ENCODE measurements at places on chromosomes 4 and X.

GRCh38 chr4:21872101-21872500, 76.5 kb downstream of the KCNIP4 start:
- no peak for DNase-seq
- no peaks in the 10 kb centered on the region for H3K36me3 ChIP-seq
- no peaks in the 10 kb centered on the region for H3K4me1 ChIP-seq
- no peak overlapping the region for H3K27ac ChIP-seq
- H3K27me3 ChIP-seq, result no peaks in the 10 kb centered on the region
- no peak overlapping the region for H3K4me3 ChIP-seq

GRCh38 chr4:18366136-18366535, 344.6 kb upstream of the LCORL start:
- no peaks in the 10 kb centered on the region for H3K36me3 ChIP-seq
- H3K27ac ChIP-seq, result no peak overlapping the region
- no peak for DNase-seq
- H3K4me1 ChIP-seq, result no peaks in the 10 kb centered on the region

- no peaks in the 10 kb centered on the region for H3K27me3 ChIP-seq
- no peak overlapping the region for H3K4me3 ChIP-seq
Observed at GRCh38 chr4:141406237-141406636, 185.5 kb downstream of the ZNF330 start.

GRCh38 chr4:94413085-94413840, 38.5 kb upstream of the PDLIM5 start:
- H3K4me3 ChIP-seq, result no peak overlapping the region
- H3K27ac ChIP-seq, result no peak overlapping the region
- H3K4me1 ChIP-seq, result no peaks in the 10 kb centered on the region
- peaks cover 7% of the 10 kb centered on the region for H3K27me3 ChIP-seq

DNA sequence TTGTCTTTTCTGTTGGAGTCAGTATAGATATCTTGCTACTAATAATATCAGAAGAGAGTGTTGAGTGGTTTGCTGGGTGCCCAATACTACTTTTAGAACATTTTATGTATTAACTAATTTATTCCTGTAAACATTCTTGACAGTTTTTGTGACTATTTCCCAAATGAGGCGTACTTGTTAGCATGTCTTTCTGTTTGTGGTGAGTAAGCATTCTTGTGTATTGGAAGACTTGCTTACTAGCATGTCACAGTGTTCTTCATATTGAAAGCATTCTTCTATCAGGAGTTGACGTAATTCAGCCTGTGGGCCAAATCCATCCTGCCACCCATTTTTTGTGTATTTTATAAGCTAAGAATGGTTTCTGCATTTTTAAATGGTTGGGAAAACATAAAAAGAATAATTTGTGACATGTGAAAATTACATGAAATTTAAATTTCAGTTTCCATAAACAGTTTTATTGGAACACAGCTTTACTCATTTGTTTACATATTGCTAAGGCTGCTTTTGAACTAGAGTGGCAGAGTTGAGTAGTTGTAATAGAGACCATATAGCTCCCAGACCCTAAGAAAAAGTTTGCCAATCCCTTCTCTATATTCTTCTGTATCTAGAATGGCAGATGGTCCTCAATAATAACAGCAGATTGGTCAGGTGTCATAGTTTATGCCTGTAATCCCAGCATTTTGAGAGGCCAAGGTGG, 20.4 kb downstream of the REPS2 start:
- no peaks in the 10 kb centered on the region for H3K4me1 ChIP-seq
- no peak overlapping the region for H3K4me3 ChIP-seq
- no peaks in the 10 kb centered on the region for H3K36me3 ChIP-seq
- DNase-seq, result no peak

GRCh38 chr4:15344041-15344440, 83.8 kb upstream of the C1QTNF7 start:
- H3K36me3 ChIP-seq, result no peaks in the 10 kb centered on the region
- no peaks in the 10 kb centered on the region for H3K4me1 ChIP-seq
- no peak for DNase-seq

- no peak overlapping the region for H3K27ac ChIP-seq
- no peak overlapping the region for H3K4me3 ChIP-seq
- DNase-seq, result no peak
- no peaks in the 10 kb centered on the region for H3K27me3 ChIP-seq
- no peaks in the 10 kb centered on the region for H3K4me1 ChIP-seq
- H3K36me3 ChIP-seq, result no peaks in the 10 kb centered on the region
Observed at GRCh38 chr4:119559044-119559647, 69.5 kb downstream of the PDE5A start.

DNA sequence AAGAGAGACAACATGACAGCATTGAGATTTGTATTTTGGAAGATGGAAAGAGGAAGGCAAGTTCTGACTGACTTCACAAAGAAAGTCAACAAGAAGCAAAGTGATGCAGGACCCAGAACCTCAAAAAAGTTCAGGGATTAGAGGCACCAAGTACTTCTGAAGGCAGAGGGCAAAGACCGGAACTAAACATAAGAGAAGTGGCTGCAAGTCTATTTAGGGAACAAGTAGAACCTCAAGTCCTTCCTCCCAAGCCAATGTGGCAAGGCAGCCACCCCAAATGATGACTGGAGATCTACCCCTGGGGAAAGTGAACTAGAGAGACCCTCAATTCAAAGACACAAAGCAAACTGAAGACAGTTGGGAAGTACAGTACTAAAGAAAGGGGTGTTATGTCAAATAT, 46.6 kb downstream of the SLC39A8 start:
- H3K4me1 ChIP-seq, result no peaks in the 10 kb centered on the region
- H3K27me3 ChIP-seq, result no peaks in the 10 kb centered on the region
- no peak for DNase-seq
- no peak overlapping the region for H3K4me3 ChIP-seq
- no peaks in the 10 kb centered on the region for H3K36me3 ChIP-seq
- H3K27ac ChIP-seq, result no peak overlapping the region

DNA sequence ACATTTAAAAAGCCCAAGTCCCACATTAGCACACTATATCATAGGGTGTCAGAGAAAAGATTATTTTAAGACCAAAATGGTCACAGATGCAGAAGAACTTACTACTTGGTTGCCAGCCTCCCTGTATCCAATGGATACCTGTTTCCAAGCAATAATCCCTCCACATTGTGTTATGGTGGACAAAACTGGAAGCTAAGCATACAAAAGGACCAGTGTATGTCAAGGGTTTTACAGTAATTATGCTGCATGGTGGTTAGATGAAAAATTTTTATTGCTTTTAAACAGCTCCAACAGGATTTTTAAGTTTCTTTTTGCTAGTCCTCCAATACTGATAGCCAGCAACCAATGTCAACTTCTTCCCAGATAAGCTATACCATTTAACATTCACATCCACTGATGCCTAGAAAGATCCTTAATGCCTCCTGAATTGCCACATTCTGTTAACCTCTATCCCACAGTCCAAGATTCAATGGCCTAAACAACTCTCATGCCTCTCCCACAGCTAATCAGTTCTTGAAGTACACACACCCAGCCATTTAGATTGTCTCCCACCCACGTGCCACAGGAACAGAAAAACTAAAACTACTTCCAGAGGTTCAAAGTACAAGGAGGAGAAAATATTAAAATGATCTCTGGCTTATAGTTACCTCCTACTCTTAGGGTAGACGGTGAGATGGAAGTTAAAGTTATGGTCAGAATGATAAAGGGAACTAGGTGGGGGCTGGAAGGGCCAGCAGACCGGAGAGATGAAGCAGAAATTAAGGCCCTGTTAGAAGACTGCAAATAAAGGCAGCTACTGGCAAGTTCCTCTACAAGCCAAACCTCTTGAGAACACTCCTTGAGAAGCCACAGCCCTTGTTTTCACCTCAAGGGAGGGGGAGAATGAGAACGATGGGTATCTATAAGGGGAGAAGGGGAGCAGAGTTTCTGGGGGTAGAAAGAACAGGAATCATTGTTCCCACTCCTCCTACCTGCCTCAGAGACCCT, 5.5 kb downstream of the MED14 start:
- DNase-seq, result peak; percentile 5
- H3K4me3 ChIP-seq, result no peak overlapping the region
- no peaks in the 10 kb centered on the region for H3K27me3 ChIP-seq

DNA sequence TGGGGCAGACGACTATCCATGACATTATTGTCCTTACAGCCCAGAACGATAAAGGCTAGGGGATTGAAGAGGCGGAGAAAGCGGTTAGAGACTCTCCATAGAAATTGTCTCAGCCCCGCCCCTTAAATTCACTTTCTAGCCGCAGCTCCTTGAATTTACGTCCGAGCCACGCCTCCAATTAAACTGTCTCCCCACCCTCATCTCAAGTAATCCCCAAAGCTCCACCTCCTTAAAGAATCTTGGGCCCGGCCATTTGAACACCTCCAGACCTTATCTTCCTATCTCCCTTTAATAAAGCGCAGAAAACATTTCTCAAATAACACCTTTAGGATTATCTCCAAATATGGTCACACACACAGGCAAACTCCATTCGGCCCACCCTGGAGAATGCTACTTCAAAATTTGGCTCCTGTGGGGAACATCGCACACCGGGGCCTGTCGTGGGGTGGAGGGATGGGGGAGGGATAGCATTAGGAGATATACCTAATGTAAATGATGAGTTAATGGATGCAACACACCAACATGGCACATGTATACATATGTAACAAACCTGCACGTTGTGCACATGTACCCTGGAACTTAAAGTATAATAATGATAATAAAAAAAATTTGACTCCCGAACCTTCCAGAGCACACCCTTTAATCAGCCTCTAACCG, 7.2 kb upstream of the MAGIX start:
- no peaks in the 10 kb centered on the region for H3K36me3 ChIP-seq
- H3K4me3 ChIP-seq, result peak overlapping the region; percentile 57
- H3K27me3 ChIP-seq, result no peaks in the 10 kb centered on the region
- DNase-seq, result peak; percentile 19
- no peaks in the 10 kb centered on the region for H3K4me1 ChIP-seq

GRCh38 chrX:123771449-123772064, 38.7 kb upstream of the THOC2 start:
- no peak overlapping the region for H3K4me3 ChIP-seq
- no peaks in the 10 kb centered on the region for H3K4me1 ChIP-seq
- H3K27ac ChIP-seq, result no peak overlapping the region
- no peak for DNase-seq
- no peaks in the 10 kb centered on the region for H3K36me3 ChIP-seq

DNA sequence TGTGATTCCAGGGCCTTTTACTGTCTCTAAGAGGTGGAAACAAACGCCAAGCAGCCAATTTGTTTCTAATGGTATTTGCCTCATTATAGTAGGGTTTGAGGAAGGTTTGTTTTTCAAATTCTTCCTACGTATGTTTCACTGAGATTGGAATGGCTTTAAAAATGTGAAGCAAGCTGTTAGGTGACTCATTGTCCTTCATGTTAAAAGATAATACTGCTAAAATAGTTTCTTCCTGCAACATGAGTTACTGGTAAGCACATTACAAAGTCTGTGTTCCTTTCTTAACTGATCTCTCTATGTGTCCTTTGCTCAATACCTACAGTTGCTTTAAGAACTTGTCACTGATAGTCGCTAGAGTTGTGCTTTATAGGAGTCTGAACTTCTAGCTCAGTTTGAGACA, 1183.9 kb downstream of the RPA4 start:
- no peaks in the 10 kb centered on the region for H3K36me3 ChIP-seq
- no peaks in the 10 kb centered on the region for H3K4me1 ChIP-seq
- no peak overlapping the region for H3K27ac ChIP-seq
- no peak for DNase-seq
- H3K4me3 ChIP-seq, result no peak overlapping the region

GRCh38 chr4:57158221-57158620, 48.0 kb upstream of the IGFBP7 start:
- H3K27ac ChIP-seq, result no peak overlapping the region
- DNase-seq, result no peak
- peaks cover 2% of the 10 kb centered on the region for H3K27me3 ChIP-seq
- no peak overlapping the region for H3K4me3 ChIP-seq
- no peaks in the 10 kb centered on the region for H3K4me1 ChIP-seq

DNA sequence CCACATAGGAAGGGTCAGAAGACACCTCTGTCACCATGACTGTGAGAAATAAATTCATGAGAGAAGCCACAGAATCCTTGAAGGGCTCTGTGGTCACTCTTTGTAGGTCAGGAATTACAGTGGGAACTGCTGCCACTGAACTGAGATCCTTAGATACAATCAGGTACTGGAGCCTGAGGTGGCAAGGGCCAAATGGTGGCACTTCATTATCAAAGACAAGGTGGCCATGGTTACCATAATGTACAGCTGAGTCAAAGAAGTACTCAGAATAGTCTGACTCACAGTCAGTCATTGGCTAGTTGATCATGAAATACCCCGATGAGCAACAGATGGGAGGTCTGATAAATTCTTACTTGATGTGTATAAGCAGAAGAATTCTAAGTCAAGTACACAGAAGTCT, 131.9 kb downstream of the RTL3 start:
- peak; percentile 17 for DNase-seq
- H3K36me3 ChIP-seq, result no peaks in the 10 kb centered on the region
- H3K27ac ChIP-seq, result no peak overlapping the region
- H3K4me1 ChIP-seq, result no peaks in the 10 kb centered on the region
- no peaks in the 10 kb centered on the region for H3K27me3 ChIP-seq
- no peak overlapping the region for H3K4me3 ChIP-seq

DNA sequence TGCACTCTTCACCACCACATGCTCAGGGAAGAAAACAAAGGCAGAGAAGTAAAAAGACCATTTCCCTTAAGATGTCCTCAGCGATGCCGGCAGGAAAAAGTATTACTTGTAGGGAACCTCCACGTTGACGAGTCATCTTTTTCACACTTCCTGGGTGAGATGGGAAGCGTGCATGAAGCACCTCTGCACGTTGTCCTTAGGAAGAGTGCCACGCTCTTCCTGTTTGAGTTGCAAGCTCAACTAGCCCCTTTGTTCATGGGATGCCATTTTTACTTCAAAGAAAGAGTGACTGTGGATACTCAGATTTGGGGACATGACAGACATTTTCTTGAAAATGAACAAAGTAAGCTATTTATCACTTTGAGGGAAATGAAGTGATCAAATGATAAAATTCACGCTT, 33.8 kb downstream of the DCTD start:
- peaks cover 39% of the 10 kb centered on the region for H3K36me3 ChIP-seq
- no peak overlapping the region for H3K4me3 ChIP-seq
- H3K27ac ChIP-seq, result no peak overlapping the region
- no peak for DNase-seq

- peaks cover under 1% of the 10 kb centered on the region for H3K4me1 ChIP-seq
- no peaks in the 10 kb centered on the region for H3K36me3 ChIP-seq
- no peak overlapping the region for H3K4me3 ChIP-seq
- no peak overlapping the region for H3K27ac ChIP-seq
Observed at GRCh38 chrX:112846187-112846586, 5.6 kb upstream of the AMOT start.

GRCh38 chr4:21248331-21248730, 548.1 kb downstream of the PACRGL start:
- H3K27ac ChIP-seq, result no peak overlapping the region
- H3K4me3 ChIP-seq, result no peak overlapping the region
- H3K4me1 ChIP-seq, result no peaks in the 10 kb centered on the region
- H3K36me3 ChIP-seq, result no peaks in the 10 kb centered on the region
- DNase-seq, result no peak
- no peaks in the 10 kb centered on the region for H3K27me3 ChIP-seq

DNA sequence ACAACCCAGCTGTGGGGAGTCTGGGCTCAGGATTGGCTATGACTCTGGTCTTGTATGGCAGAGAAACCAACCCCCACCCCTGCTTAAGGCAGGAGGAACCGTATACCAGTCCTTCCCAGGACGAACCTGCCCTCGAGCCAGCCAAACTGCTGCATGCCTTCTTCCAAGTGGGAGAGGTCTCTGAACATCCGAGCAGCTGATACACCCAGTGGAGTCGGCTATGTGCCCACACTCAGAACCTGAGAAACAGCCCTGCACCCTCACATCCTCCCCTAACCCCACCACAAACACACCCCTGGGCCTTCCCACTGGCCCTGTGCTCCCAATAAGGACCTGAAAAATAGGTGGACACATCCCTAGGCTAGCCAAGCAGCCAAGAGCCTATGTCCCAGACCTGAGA, 21.8 kb downstream of the C4orf33 start:
- no peak overlapping the region for H3K27ac ChIP-seq
- H3K27me3 ChIP-seq, result no peaks in the 10 kb centered on the region
- H3K4me1 ChIP-seq, result no peaks in the 10 kb centered on the region
- DNase-seq, result no peak

All from CD4-positive, CD25-positive, alpha-beta regulatory T cell (primary cell).